ENCODE measurements at places on chromosomes 6 and 20.

GRCh38 chr6:158231551-158232315 is 63.6 kb downstream of the GTF2H5 start:
- peak; percentile 71 for DNase-seq

DNA sequence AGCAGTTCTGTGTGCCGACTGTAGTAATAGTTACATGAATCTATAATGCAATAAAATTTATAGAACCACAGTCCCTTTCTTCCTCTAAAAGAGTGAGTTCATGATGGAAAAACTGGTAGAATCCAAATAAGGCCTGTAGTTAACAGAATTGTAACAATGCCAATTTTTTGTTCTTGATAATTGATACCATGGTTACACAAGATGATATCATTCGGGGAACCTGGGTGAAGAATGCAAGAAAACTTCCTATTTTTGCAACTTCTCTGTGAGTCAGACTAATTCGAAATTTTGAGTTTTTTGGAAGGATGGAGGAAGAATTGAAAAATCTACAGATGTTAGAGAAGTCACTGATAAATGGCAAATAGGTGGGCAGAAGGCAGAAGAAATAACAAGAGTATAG is 381.8 kb downstream of the CDKAL1 start:
- DNase-seq = no peak

DNA sequence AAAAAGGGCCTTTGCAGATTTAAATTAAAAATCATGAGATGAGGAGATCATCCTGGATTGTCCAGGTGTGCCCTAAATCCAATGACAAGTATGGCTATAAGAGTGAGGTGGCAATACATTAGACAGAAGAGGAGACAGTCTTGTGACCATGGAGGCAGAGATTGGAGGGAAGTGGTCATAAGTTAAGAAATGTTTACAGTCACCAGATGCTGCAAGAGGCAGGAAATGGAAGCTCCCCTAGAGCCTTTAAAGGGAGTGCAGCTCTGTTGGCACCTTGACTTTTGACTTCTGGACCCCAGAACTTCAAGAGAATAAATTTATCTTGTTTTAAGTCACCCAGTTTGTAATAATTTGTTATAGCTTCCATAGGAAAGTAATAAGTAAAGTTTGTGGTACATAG is 61.1 kb downstream of the HMGN3 start:
- DNase-seq = no peak

- DNase-seq = no peak
These were observed 126.4 kb downstream of the OPRM1 start for GRCh38 chr6:154165478-154165877.

- no peak for DNase-seq
These were observed 331.8 kb downstream of the HACE1 start for GRCh38 chr6:104527761-104528415.

DNA sequence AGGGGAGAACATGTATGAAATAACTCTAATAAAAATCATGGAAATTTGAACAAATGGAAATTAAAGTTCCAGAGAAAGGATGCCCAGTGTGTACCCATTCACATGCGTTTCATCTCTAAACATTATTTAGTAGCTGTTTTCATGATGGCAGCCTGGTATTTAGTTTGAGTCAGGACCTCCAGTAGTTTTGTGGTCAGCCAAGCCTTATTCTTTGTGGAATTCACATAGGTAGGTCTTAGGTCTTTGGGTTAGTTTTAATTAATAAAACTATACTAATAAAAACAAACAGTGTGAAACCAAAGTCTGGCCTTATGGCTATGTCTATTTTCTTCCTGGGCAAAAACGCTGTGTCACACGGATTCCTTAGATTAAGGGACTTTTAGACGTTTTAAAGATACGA is 137.8 kb downstream of the FOXC1 start:
- DNase-seq = no peak

GRCh38 chr6:4910037-4910760 is 93.6 kb downstream of the RPP40 start:
- DNase-seq = no peak

GRCh38 chr20:55053389-55053788 is 578.0 kb downstream of the DOK5 start:
- no peak for DNase-seq

DNA sequence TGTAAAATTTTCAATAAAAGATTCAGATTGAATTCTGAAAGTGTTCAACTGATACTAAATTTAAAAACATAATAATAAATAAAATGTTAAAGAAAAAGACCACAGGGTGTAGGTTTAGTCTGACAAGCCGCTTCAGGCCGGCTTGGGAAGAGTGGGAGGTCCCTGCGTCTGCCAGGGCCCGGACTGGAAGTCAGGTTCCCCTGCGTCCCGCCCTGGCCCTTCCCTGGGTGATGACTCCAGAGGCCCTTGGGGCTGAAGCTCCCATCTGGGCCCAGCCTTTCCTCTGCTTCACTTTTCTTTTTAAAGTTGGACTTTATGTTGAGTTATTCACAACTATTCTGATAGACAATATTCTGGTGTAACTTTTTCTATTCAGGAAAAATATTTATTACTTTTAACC is 93.3 kb downstream of the SMOC2 start:
- no peak for DNase-seq

GRCh38 chr20:16123623-16124022 is 449.6 kb downstream of the KIF16B start:
- no peak for DNase-seq

- DNase-seq = no peak
These were observed 100.5 kb upstream of the FOXA2 start for GRCh38 chr20:22684763-22685443.

All from T follicular helper cell (primary cell).